ENCODE measurements at places on chromosomes 12 and 14. TPM values are rescaled to one million over a fixed set of nuclear protein-coding genes. Genes with fewer than 3 reads are reported as not detected.

DNA sequence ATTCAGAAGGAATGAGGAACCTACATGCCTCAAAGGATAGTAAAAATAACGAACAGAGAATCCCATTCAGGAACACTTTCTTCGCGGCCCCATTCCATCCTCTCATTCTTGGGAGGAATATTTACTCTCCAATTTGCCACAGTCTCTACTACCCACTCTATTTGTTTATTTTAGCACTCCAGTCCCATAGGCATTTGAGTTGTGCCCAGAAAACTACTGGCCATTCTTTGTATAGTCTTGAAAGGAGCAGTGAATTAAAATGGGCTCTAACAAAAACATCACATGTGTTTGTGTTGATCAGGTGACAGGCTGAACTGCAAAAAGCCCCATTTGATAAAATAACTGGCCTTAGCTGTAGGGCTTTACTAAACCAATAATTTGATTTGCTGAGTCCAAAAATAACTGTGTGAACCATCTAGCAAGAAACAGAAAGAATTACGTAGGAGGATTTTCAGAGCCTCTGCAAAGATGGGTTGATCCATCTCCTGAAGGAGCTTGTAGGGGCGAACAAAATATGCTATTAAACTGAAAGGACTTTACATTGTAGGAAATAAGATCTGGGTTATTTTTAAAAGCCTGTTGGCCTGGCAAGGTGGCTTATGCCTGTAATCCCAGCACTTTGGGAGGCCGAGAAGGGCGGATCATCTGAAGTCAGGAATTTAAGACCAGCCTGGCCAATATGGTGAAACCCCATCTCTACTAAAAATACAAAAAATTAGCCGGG, 142.3 kb upstream of the CPNE8 start:
- DNase-seq = no peak

- DNase-seq = no peak
These were observed 1.5 kb downstream of the OR4E1 start for GRCh38 chr14:21672116-21672515.

DNA sequence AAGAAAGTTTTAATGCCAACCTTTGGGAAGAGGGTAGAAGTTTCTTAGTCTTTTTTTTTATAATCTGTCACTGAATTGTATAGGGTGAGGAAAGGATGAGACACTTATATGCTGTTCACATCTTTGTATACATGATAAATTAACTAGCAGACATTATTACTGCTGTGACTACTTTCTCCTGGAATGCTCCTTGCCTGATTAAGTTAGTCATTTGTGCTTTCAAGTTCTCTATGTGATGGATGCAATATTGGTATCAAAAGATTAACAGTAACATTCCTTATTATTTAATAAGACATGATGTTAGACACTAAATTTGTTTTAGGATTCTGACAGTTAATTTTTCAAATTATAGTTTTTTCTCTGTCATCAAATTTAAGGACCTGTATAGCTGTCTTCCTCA, 223.4 kb upstream of the GARIN2 start:
- no peak for DNase-seq

Gene TCL1B
- not detected for total RNA-seq

- DNase-seq = peak; percentile 42
These were observed 42.9 kb upstream of the EEA1 start for GRCh38 chr12:92971859-92972524.

DNA sequence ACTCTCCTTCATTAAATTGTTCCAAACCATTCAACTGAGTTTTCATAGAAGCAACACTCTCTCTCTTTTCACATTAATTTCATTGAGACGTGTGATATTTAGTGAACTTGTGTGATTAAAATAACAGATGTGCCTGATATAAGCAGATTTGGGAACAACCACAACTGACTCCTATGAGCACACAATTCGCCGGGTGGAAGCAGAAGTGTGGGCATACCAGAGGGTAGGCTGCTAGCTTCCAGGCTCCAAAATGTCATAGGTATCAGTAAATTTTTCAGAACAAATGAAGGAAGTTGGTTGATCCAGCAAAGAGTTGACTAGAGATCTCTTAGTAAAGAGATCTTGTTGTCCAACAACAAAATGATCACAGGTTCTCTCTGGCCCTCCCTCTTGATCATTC, 429.7 kb downstream of the DPF3 start:
- no peak for DNase-seq

DNA sequence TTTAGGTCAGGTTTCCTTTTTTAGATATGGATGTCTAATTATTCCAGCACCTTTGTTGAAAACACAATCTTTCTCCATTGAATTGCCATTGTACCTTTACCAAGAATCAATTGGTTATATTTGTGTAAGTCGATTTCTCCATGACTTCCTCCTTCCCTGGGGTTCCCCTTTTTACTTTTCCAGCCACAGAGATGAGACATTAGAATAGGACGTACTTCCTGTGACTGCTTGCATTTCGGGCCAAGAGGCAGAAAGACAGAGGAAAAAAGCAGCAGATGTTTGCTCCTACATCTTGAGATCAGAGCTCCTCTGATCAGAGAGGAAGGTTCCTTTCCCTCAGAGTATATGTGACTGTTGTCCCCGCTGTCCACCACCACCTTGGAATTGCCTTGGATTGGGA, 453.7 kb upstream of the RGS6 start:
- DNase-seq = no peak

Gene LIN7A
- 5.9 TPM for total RNA-seq

Gene KRT79
- 68.7 TPM for total RNA-seq

GRCh38 chr12:46233423-46233822, 35.4 kb downstream of the SLC38A1 start:
- DNase-seq = no peak

- DNase-seq = peak; percentile 12
These were observed 168.6 kb downstream of the ALX1 start for GRCh38 chr12:85448548-85449139.

Gene OR4Q3
- not detected for total RNA-seq

GRCh38 chr12:104353012-104353981, 49.8 kb downstream of the EID3 start:
- no peak for DNase-seq

DNA sequence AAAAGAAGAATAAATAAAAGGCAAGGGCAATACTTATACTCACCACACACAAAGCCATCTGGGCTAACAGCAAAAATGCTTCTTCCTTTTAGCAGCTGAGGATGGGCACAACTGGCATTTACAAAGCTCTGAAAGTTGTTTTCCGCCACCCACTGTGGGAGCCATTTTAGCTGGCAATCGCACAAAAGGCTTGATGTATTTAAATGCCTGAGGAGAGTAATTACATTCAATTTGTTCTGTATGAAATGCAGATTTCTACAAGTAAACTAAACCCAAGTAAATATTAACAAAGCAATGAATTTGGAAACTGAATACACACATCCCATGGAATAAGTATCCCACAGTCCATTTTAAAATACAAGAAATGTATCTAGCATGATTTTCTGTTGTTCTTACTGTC, 37.5 kb downstream of the LRIG3 start:
- DNase-seq = no peak

- no peak for DNase-seq
These were observed 29.7 kb downstream of the LGR5 start for GRCh38 chr12:71469258-71469750.

- DNase-seq = no peak
These were observed 42.0 kb downstream of the KITLG start for GRCh38 chr12:88538250-88538649.

Gene PRB2
- total RNA-seq = 0.20 TPM

Gene LMO3
- total RNA-seq = 8.9 TPM

GRCh38 chr14:92568621-92569479, 55.3 kb downstream of the RIN3 start:
- DNase-seq = no peak

Gene PDE3A
- total RNA-seq = 14.4 TPM

Gene KLRC4
- total RNA-seq = 0.39 TPM

DNA sequence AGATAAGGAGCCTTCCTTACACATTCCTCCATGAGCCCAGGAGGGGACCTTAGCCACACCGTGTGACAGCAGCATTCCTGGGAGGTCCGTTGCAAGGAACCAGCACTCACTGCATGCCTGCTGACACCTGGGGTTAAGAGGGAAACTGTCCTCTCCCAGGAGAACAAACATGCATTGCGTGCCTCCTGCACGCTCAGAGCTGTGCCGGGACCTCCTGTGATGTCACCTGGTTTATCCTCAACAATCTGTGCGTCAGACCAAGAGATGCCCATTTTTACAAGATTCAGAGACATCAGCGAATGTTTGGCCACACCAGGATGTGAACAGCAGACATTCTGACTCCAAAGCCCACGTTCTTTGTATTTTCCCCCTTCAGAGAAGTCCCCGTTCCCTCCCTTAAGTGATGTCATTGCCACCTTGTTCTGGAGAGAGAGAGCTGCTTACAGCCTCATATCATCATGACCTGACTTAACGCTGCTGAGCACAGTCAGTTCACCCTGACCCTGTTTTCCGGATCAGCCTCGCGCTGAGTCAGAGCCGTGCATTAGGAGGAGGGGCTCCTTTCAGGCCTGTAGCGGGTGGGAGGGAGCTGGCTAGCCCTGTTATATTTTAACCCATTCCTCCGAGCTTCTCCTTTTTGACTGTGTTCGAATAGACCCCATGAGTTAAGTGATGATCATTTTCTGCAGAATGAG, 36.2 kb downstream of the TMEM120B start:
- no peak for DNase-seq

DNA sequence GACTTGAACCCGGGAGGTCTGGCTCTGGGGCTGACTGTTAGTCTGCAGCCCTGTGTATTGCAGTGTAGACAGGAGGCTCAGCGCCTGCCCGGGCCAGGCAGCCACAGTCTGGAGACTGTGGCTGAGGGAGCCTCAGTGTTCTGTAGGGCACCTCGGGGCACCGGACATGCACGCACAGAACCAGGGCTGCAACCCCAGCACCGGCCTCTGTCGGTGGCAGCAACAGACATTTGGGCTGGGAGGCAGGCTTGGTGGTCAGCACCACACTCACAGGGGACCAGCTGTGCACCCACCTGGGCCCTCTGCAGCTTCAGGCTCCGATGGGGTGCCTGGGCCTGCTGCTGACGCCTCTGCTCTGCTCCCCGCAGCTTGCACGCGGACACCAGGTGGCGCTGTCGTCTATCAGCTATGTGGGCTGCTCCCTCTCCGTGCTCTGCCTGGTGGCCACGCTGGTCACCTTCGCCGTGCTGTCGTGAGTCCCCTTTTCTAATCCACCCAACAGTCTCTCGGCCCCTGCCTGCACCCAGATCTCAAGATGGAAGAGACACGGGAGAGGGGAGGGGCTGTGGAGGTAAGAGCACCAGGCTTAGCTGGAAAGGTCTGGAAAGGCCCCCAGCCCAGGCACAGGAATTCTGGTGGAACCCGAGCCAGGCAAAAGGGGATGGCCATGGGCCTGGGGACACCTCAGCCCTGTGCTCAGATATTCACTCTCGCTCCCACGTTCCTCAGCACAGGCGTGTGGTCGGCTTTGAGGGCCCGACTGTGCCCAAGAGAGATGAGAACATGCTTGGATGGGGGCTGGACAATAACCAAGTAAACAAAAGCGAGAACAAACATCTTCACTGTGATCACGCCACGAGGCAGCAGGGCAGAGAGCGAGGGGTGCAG, 151.0 kb downstream of the ADGRD1 start:
- DNase-seq = peak; percentile 23

DNA sequence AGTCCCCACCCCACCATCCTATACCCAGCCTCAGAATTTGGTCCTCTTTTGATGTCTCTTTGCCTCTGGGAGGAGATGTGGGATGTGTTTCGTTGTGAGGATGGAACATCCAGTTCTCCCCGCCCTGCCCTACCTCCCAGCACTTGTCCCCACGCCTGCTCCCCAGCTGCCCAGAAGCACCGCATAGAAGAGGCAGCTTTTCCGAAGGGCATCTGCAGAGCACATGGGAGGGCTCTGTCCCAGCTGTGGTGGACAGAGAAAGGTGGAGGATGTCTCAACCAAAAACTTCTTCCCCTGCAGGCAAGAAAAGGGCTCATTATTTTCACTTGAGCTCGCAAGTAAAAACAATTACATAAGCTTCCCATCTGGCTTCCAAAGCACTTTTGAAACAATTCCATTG, 302.6 kb downstream of the PCNX1 start:
- DNase-seq = no peak

DNA sequence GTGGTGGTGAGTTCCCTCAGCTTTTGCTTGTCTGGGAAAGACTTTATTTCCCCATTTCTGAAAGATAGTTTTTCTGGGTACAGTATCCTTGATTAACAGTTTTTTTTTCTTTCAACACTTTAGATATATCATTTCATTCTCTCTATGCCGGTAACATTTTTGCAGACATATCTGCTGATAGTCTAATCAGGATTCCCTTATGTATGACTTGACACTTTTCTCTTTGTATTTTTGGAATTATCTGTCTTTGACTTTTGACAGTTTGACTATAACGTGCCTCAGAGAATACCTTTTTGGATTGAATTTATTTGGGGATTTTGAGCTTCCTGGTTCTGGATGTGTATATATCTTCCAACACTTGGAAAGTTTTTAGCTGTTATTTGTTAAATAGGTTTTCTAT, 234.8 kb upstream of the PRICKLE1 start:
- DNase-seq = no peak

- DNase-seq = peak; percentile 30
These were observed 457.1 kb upstream of the TBX3 start for GRCh38 chr12:115140981-115141655.

Gene CYP46A1
- 2.0 TPM for total RNA-seq

Gene HNF1A
- total RNA-seq = not detected

DNA sequence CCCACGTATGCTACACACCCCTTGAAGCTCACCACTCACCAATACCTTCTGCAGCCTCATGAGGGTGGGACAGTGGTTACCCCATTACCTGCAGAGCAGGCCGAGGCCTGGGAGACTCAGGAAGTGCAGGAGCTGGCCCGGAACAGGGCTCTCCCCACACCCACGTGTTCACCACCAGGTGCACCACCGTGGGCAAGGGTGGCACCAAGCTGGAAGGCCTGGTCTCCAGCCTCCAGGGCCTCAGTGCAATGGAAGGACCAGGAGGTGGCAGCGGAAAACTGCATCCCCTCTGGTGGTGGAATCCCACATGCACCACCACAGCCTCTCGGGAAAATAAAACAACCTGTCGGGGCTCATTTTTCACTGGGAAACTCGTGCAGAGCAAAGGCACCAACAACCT, 36.4 kb downstream of the ITPK1 start:
- DNase-seq = no peak

DNA sequence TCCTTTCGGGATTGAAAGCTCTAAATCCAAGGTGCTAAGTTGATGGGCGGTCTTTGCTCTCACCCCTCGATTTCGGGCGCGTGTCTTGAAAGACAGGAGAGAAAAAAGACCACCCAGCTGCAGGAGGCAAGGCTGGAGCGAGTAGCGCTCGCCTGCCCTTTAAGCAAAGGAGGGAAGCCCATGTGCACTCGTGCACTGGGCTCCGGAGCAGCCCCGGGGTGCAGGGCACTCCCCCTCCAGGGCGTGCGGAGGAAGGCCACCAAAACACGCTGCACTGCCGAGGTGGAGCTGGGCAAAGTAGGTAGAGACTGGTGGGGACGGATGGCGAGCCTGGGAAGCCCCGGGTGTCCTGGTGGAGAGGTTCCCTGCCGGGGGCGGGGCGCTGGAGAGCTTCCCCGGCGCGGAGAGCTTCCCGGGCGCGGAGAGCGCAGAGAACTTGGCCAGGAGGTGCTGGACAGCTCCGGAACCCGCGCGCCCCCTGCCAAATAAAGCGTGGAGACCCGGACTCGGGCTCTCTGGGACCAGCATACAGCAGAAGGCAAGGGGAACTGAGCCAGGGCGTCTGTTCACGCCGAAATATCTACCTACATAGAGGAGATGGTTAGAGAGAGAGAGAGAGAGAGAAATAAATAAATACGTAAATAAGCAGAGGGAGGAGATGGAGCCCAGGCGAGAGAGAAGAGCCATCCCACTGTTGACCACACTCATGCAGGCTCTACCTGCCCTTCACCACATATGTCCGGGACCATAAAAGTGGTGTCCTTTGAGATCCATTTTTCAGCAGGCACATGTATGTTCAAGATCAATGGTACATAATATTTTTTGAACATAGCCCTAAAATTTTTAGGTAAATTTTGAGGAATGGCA, 662 bp upstream of the NELL2 start:
- DNase-seq = no peak

Gene BMAL2
- 3.7 TPM for total RNA-seq
